ENCODE measurements at places on chromosomes 7 and 10. TPM values are rescaled to one million over a fixed set of nuclear protein-coding genes. Genes with fewer than 3 reads are reported as not detected.

The HOXA2 gene
- total RNA-seq = 2.8 TPM

The ACHE gene
- 1.7 TPM for total RNA-seq

The CLEC5A gene
- total RNA-seq = not detected

The EXOC4 gene
- total RNA-seq = 39.3 TPM

All from epithelial cell of alveolus of lung (primary cell).